ENCODE measurements at places on chromosomes 1 and 21.

DNA sequence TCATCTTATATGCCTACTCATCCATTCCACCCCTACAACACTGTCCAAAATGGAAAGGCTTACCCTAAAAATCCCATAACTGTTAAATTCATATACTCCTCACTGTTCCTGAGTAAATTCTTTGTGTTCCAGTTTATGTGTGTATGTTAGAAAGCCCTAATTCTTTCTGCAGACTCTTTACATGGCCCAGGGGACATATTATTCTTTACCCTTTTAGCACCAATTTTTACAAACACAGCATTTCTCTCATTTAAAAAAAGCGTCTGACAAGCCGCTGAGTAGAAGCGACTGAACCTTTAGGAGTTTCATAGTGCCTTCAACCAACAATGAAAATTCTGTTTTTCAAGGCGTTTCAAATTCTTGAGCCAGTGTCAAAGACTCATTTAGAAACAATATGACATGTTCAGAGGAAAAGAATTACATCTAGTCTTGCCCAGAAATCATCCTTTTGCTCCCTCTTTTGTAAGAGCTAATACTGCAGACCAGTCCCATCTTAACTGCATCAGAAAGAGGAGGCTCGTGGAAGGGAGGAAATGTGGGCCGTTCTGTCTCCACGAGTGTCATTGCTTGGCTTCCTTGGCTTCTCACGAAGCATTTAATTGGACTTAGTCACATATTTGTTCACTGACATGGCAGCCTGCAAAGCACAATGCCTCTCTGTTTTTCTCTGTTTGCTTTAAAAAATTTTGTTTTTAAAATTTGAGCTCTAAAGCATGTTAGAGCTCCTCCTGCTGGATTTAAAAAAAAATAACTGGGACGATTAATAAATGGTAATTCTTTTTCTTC lies 21.3 kb upstream of the C1orf105 start:
- no peak for DNase-seq

GRCh38 chr1:53869454-53870117 lies 20.0 kb downstream of the YIPF1 start:
- no peak for DNase-seq

DNA sequence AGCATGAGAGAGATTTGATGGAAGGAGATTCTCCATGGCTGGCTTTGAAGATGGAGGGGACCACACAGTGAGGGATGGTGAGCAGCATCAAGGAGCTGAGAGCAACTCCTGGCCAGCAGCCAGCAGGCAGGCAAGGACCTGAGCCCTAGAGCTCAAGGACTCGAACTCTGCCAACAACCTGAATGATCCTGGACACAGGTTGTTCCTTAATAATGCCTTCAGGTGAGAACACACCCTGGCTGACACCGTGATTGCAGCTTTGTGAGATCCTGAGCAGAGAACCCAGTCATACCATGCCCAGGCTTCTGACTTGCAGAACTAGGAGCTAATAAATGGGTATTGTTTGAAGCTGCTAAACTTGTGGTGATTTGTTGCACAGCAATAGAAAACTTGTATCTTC lies 183.1 kb downstream of the LMX1A start:
- DNase-seq, result no peak

- no peak for DNase-seq
These were observed 38.4 kb downstream of the LHX8 start for GRCh38 chr1:75172556-75172955.

DNA sequence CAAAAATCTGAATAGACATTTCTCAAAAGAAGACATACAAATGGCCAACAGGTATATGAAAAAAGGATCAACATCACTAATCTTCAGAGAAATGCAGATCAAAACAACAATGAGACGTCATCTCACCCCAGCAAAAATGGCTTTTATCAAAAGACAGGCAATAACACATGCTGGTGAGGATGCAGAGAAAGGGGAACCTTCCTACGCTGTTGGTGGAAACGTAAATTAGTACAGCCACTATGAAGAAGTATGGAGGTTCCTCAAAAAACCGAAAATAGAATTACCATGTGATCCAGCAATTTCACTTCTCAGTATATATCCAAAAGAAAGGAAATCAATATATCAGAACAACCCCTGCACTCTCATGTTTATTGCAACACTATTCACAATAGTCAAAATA lies 65.1 kb upstream of the ATP1B1 start:
- DNase-seq, result no peak

GRCh38 chr21:41124641-41125201 lies 43.2 kb upstream of the BACE2 start:
- DNase-seq, result no peak

DNA sequence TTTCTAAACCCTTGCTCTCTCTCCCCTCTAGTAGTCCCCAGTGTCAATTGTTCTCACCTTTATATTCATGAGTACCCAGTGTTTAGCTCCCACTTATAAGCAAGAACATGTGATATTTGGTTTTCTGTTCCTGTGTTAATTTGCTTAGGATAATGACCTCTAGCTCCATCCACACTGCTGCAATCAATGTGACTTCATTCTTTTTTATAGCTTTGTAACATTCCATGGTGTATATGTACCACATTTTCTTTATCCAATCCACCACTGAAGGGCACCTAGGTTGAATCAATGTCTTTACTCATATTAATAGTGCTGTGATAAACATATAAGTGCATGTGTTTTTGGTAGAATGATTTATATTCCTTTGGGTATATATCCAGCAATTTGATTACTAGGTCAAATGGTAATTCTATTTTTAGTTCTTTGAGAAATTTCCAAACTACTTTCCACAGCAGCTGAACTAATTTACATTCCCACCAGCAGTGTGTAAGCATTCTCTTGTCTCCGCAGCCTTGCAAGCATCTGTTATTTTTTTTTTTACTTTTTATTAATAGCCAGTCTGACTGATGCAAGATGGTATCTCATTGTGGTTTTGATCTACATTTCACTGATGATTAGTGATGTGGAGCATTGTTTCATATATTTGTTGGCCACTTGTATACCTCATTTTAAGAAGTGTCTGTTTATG lies 277.8 kb downstream of the LTN1 start:
- no peak for DNase-seq

DNA sequence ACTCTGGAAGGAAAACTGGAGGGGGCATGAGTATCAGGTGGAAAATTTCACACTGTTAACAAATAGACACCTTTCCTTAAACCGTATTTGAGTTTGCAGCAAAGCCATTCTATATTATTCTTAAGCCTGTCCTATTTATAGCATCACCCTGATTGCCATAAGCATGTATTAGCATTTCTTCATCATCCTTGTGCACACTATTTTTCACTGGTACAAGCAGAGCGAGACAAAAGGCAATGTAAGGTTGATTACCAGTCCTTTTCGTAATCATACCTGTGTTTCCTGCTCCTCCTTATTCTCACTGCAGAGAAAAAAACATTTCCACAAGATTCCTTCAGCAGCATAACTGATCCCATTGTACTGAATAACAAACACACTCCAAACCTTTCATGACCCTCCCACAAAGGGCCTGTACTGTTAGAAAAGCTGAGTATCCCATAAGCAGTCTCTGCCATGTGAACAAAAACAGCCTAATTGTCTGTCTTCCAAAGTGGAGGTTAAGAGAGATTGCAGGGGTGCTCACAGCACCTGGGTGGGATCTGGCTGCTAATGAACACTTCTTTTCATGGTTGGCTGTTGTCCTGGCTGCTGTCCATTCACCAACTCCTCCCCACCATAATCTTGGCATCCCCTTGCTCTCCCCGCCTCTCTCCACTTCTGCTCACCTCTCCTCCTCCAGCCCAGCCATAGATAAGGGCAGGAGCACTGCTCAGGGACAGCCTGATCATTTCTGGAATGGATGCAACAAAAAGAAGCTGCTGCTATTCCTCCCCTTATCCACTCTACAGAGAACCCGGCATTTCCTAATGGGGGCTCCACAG lies 30.4 kb downstream of the VTCN1 start:
- DNase-seq, result no peak

DNA sequence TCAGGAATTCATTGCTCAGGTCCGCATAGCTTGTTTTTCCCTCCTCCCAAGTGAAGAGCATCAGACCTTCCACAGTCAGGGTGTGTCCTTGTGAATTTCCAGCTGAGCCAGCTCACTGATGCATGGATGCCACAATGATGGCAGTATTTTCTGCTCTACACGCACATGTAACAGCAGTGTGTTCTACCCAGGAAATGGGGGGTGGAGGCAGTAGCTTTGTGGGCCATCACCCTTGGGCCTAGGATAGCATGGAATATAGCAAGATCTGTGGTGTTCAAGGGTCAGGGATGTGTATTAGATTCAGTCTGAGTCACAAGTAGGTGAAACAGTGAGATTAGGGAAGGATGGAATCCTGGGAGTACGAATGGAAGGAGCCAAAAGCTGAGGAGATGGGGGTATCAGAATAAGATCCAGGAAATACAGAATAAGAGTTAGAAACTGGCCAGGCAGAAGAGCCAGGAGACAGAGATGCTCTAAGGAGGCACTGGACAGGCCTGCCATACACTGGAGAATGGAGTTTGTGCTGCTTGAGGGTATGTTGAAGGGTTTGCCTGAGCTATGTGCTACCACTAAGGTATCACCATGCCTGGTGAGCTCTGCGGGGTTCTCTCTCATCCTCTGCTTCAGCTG lies 90.6 kb upstream of the CNIH3 start:
- no peak for DNase-seq

- no peak for DNase-seq
These were observed 90.0 kb upstream of the CAMK1G start for GRCh38 chr1:209493559-209493958.

DNA sequence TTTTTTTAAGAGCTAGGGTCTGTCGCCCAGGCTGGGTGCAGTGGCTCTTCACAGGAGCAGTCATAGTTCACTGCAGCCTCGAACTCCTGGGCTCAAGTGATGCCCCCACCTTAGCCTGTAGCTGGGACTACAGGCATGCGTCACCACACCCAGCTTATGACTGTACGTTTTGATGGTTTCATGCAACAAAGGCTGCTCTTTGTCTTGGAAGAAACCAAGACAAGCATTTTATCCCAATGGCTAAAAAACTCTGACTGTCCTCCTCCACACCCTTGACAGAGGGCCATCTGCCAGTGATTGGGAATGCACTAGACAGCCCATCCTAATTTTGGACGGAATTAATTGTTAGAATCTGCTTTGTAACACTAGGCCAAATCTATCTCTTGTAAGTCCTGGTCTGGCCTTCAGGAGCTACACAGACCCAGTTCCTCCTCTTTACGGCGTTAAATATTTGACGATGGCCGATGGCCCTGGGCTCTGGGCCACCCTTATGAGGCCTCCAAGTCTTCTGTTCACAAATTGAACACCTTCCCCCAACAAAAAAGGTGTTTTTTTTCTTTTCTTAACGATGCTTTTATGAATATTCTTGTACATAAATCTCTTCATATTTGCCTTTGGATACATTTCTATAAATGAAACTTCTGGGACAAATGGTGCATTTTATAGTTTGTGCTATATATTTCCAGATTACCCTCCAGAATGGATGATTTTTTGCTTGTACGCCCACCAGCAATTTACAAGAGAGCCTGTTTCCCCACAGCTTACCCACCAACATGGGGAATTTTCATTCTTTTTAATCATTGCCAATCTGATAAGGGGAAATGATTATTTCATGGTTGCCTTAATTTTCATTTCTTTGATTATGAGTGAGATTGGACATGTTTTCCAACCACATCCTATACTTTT lies 104.8 kb upstream of the SLC25A33 start:
- DNase-seq, result no peak

DNA sequence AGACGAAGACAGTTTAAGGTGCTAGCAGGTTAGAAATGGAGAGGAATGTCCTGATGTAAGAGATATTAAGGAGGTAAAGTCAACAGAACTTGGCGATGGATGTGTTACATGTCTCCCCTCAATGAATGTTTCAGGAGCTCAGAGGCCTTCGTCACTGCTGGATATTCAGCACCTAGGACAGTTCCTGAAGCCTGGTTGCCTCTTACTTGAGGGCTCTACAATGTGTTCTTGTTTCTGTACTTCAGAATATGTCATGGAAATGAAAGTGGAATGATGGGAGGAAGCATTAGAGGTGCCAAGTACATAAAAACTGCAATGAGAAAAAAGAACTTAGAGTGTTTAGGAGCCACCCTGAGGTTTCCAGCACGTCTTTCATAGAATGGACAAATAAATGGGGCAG lies 17.7 kb downstream of the TNR start:
- no peak for DNase-seq

- no peak for DNase-seq
These were observed 453.6 kb downstream of the LTN1 start for GRCh38 chr21:28538987-28539622.

DNA sequence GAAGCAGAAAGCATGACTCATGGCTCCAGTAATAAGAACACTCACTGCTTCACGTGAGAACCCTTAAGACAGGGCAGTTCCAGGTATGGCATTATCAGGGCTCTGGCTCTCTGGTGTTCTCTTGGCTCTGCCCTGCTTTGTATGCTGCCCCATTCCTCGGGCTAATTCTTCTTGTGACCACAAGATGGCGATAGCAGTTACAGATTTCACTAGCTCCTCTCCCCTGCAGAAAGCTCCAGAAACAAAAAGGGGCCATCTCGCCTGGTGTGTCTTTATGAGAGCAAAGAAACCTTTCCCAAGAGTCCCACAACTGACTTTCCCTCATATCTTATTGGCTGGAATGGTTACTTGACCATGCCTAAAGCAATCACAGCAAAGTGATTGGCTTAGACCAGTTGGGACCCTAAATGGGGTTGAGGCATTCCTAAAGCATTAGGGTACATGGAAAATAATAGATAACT lies 60.1 kb downstream of the F3 start:
- no peak for DNase-seq

- no peak for DNase-seq
These were observed 56.1 kb upstream of the SDC3 start for GRCh38 chr1:30964706-30965105.
